Right renal pelvis (tissue), 4 donors: ENCODE measurements at places on chromosomes 16 and 17.

DNA sequence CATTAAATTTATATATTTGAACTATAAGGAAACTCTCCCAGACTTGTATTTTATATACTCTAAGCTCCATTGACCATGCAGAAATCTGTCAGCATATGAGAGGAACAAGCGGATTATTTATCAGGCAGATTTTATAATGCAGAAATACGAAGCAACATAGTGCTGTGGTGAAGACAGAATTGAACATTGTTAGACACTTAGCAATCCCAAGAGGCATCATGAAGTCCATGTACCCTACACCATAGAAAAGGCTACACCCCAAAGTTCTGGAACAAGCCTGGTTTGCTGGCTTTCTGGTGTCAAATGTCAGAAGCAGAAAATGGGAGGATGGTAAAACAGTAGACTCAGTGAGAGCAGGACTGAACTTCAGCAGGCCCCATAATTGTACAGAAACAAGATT, 241.1 kb downstream of the PRKCA start:
- no peak for DNase-seq

DNA sequence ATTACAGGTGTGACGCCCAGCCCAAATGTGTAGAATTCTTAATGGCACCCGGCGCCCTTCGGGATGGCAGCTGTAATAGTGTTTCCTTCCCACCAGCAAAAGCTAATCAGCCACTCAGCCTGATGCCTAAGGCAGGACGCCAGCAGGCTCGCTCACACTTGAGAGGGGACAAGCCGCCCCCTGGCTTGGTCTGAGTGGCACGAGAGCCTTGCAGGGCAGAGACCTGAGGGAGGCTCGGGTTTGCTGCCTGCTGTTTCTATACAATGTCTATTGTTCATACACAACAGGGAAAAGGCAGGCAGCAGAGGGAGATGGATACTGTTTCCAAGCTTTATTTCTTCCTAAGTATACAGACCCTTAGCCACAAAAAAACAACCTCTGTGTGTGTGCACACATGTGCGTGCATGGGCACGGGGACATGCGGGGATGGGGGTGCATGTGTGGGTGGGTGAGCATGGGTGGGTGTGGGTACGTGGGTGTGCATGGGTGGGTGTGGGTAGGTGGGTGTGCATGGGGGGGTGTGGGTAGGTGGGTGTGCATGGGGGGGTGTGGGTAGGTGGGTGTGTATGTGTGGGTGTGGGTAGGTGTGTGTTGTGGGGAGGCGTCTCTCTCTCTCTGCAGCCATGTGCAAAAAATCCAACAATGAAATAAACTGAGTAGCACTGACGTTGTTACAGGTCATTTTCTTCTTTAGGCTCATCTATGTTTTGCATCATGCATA, 10.0 kb downstream of the SLC38A8 start:
- no peak for DNase-seq

GRCh38 chr16:49600536-49600935, 226.9 kb downstream of the C16orf78 start:
- DNase-seq, result no peak

DNA sequence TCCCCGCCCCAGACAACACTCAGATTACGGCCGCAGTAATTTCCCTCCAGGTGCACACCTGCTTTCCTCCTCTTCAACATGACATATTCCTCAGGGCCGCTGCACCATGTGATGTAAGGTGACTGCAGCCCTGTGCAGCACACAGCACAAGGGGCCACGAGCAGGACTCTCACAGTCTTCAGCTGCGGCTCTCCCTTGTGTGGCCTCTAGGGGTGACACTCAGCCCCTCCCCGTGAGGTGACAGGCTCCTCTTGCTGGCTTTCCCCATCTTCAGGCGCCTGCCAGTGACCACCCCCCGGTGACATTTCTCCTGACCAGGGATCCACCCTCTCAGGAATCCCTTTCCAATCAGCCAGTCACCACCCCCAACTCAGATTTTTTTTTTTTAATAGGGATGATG, 31.3 kb upstream of the ABCC3 start:
- DNase-seq, result no peak

GRCh38 chr16:73915140-73915539, 381.5 kb upstream of the PSMD7 start:
- DNase-seq, result no peak

GRCh38 chr16:84358601-84359295, 9.6 kb upstream of the ATP2C2 start:
- no peak for DNase-seq

DNA sequence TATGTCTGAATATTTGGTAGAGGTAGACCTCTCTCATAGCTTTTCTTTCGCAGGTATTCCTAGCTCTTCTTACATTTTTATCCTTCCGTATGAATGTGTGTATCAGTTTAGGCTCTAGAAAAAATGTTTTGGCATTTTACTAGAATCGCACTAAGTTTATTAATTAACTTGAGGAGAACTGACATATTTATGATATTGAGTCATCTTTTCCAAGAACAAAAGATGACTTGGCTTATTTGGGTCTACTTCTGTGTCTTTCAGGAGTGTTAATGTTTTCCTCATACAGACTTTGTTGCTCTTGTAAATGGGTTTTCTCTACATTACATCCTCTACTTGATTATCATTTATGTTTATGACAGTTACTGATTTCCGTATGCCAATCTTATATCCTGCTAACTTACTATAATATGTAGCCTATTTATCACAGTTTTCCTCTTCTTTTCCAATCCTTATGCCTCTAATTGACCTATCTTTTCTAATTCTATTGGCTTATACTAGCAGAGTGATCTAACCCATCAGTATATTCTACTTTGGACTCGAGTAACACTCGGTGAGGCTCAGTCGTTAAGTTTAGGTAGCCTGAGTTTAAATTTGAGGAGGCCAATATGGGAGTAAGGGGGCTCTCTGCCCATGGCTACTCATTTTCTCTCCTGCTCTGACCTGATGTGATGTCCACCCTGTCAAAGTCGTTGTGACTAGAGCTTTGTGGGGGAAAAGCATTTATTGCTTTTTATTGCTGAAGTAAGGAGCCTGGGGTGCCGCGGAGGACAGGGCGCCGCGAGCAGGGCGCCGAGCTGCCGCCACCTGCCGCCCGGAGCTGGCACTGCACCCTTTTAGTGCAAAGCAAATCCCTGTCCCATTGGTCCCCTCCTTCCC, 20.0 kb downstream of the ST6GALNAC1 start:
- no peak for DNase-seq

DNA sequence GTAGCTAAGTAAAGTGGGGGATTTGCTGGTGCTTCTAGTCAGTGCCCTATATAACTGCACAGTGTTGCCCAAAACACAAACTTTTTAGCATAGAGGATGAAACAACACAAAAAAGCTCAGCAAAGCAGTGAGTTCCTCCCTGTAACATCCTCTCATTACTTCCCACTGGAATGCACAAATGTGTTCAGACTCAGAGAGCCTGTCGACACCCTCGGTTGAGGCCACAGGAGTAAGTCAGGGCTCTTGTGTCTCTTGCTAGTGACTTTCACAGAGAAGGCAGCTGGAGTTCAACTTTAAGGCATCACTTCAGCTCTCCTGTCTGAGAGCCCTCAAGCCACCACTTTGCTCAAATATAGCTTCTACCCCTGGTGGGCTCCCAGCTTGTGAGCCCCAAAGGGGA, 107.2 kb upstream of the NETO2 start:
- DNase-seq, result no peak

DNA sequence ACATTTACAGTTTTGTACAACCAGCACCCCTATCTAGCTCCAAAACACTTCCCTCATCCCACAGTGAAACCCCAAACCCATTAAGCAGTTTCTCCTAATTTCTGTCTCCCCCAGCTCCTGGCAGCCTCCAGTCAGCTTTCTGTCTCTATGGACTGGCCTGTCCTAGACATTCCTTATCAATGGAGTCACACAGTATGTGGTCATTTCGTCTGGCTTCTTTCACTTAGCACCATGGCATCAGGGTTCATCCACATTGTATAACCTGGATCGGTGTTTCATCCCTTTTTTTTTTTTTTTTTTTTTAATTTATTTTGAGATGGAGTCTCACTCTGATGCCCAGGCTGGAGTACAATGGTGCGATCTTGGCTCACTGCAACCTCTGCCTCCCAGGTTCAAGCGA, 68.5 kb downstream of the ZDHHC7 start:
- DNase-seq, result no peak

DNA sequence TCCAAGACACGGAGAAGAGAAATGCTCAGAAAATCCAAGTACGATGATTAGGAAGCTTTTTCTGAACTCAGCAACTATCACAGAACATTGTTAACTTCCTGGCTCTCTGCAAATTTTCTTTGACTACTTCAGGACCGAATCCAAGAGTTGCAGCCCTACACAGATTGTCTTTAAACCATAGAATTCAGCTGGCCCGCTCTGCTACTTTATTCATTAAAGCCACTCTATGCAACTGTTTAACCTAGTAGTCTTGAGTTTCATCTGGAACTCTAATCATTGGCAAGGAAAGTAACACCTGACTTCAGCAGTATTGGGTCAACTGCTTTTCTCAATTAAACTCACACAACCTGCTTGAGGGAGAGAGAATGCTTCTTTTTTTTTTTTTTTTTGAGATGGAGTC, 210.1 kb downstream of the SLC39A11 start:
- DNase-seq, result no peak

DNA sequence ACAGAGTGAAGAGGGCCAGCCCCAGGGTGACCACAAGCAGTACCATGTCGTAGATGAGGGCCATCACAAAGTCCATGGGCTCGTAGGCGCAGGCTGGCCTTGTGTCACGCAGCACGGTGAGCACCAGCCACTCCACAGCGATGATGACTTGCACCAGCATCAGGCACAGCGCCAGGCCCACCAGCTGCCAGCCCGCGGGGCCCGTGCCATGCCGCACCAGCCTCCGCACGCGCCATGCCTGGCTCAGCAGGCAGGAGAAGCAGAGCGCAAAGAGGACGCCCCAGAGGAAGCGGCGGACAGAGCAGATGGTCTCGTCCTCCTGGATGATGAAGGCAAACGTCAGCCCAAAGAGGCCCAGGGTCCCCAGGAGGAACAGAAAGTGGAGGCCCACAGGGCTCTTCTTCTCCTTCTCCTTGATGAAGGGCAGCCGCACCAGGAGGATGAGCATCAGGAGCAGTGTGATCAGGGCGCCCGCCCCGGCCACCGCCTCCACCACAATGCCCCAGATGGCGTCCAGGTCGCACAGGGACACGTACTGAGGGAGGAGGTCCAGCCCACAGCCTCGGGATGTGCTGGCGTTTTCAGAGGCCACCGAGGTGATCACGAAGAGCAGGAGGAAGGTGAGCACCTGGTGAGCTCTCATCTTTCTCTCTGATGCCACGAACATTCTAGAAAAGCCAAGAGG, 12.3 kb downstream of the GPRC5B start:
- DNase-seq, result no peak

GRCh38 chr17:45195424-45195823, 26.3 kb upstream of the FMNL1 start:
- no peak for DNase-seq

DNA sequence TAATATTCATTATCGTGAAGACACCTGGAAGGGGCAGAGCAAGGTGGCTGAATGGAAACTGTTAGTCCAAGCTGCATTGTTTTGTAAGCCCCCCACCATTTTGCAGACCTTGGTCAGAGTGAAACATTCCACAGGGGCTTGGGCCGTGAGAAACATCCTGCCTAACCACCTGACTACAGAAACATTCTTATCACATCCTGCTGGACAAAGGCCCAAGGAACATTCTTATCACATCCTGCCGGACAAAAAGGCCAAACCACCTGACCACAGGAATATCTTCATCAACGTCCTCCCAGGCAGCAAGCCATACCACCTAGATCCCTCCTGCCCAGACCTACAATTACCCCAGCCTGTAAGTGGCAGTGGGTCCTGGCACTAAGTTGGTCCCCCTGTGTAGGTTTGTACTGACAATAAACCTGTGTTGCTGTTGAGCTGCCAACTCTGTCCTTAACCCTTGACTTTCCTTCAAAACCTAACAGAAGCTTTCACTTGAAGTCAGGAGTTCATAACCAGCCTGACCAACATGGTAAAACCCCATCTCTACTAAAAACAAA, 19.6 kb downstream of the ATF7IP2 start:
- no peak for DNase-seq

- DNase-seq, result no peak
These were observed 125.0 kb downstream of the HS3ST3A1 start for GRCh38 chr17:13476720-13477119.

DNA sequence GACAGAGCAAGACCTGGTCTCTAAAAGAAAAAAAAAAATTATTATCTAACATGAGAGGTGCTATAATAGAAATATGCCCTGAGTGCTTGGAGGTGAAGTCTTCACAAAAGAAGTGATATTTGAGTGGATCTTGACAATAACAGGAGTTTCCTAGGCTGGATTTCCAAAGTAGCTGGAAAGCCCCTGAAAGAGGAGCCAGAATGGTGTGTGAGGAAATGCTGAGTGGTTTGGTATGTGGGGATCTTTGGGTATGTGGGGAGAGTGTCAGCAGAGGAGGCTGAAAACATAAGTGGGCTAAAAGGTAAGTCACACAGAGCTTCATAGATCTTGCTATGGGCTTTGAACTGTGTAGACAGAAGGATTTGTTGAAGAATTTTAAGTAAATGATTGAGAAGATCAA, 100.1 kb downstream of the YPEL2 start:
- DNase-seq, result no peak

DNA sequence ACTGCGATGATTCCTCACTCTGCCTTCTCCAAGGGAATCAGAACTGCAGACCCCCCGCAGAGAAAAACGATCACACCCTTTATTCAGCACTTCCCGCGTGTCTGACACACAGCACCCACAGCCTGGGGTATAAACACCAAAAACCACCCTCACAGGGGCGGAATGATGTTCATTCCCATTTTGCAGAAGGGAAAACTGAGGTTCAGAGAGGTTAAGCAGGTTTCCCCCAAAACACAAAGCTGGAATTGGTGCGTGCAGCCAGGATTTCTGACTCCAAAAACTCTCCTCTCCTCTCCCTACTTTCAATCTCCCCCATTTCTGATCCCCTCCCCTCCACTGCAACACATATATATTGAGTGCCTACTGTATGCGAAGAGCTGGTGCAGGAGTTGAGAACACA, 55.8 kb downstream of the XYLT1 start:
- no peak for DNase-seq

GRCh38 chr16:84663433-84664101, 15.3 kb downstream of the KLHL36 start:
- no peak for DNase-seq

DNA sequence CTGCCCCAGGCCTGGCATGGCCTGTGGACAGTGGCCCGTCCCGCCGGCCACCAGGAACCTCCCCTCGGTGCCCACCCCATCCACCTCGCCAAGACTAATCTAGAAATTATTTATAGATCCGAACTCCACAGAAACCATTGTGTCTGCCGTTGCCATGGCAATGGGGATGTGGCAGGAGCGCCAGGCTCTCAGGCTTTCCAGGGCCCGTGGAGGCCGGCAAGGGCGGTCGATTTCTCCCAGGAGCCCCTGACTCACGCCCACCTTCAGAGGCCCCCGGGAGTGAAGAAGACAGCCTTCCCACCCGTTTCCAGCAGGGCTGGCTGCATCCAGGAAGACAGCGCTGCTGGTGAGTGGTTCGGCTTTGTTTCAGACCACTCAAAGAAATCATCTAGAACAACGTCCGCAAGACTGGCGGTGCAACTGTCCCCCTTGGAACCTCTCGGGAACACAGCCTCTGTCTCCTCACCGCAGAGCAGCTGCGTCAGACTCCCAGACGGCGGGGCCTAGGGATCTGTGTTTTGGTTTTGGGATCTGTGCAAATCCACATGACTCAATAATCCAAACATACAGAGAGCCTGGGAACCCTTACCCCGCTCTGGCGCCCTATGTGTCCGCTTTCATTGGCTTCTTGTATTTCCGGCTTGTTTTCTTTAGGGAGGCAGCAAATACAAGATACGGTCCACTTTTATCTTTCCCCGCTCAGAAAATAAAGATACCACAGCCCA, 48.5 kb upstream of the ZCCHC14 start:
- DNase-seq, result no peak

- DNase-seq, result no peak
These were observed 8.9 kb upstream of the RAPGEFL1 start for GRCh38 chr17:40168262-40168832.
